ENCODE measurements at places on chromosomes 7 and 10.

DNA sequence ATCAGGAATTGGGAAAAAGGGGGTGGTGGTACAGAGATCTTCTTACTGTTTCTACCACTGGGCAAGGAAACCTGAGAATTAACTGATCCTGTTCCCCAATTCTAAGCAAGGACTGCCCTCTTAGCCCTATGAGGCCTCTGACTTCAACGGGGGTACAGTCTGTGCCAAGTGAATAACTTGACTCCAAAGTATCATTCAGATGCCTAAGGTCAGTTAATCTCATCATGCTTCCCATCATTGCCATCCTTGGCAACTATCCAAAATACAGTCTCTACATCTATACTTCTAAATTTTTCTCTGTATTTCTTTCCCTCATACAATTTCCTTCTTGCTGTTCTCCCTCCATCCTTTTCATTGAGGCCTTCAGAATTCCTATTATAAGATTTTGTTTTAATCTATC lies 10.5 kb downstream of the PPP3CB start:
- no peak for DNase-seq

- no peak for DNase-seq
These were observed 619 bp downstream of the EXOC4 start for GRCh38 chr7:133253519-133253875.

DNA sequence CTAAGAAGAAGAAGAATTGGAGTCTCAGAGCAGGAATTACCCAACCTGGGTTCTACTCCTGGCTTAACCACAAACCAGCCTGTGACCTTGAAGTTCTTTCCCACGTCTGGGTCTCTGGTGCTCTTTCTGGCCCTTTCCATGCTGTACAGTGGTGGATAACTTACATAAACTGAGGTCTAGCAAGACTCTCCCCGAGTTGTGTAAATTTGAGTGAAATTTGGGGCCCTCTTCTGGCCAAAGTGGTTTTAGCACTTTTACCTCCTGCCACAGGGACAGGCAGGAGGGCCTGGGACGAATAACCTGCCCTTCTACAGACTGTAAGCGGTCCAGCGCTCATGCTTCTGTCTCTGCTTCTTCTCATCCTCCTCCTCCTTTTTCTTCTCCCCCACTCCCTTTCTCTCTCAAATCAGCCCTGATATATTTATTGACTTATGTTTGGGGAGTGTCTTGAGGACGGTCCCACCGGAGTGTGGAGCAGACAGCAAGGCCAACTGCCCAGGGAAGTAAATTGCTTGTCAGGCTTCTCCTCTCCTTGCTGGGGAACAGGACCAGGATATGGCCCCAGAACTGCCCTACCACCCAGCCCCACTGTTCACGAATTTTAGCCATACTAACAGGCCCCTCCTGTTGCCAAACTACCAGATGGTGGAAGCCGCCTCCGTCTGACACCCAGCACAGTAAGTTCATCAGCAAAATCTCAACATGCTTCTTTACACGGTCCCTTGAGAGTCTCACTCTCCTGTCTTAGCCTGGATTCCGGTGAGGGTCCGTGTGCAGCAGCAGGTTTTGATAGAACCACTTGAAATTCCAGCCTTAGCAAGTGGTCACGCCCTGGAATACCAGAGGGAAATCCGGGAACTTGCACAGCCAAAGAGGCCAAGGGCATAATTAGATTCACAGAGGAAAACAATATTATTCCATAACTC lies 4.0 kb upstream of the SH3PXD2A start:
- peak; percentile 77 for DNase-seq

GRCh38 chr10:28328346-28328745 lies 25.5 kb upstream of the MPP7 start:
- DNase-seq: no peak

GRCh38 chr10:32104181-32104580 lies 48.0 kb upstream of the KIF5B start:
- DNase-seq: no peak

GRCh38 chr10:90432866-90433265 lies 425.0 kb downstream of the HTR7 start:
- DNase-seq: no peak

DNA sequence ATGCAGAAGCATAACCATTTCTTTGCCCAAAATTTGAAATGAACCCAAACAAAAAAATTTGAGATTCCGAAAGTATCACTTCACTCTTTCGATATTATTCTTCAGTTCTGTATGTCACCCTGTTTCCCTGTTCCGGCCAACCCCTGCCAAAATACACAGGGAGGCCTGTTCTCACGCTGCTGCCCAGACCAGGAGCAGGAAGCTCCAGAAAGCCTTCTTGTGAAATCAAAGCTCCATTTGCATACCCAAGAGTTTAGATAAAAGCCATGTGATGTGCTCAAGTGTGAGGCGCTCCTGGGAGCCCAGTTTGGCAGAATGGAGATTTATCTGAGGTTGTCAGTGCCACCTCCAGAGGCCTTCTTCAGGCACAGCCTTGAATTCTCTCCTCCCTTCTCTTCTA lies 236.2 kb downstream of the FGFR2 start:
- no peak for DNase-seq

DNA sequence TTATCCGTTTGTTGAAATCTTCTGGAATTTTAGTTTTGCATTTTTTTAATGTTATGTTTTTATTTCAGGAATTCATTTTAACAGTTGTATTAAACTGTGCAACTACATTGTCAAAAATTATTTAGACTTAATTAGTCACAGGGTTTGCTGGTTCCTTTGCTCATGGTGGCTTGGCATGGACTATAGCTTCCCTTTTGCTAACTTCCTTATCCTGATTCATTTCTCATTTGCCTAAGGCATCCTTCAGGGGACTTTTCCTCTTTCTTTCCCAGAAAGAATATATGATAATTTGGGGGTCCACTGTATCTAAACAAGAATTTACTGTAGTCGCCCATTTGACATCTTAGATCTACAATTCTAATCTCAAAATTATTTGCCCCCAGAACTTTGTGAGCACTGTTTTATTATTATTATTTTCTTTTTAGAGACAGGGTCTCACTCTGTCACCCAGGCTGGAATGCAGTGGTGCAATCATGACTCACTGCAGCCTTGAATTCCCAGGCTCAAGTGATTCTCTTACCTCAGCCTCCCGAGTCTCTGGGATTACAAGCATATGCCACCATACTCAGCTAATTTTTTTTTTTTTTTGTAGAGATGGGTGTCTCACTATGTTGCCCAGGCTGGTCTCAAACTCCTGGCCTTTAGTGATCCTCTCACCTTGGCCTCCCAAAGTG lies 13.9 kb downstream of the FIGNL1 start:
- no peak for DNase-seq

GRCh38 chr7:2702594-2702957 lies 14.6 kb downstream of the AMZ1 start:
- no peak for DNase-seq

DNA sequence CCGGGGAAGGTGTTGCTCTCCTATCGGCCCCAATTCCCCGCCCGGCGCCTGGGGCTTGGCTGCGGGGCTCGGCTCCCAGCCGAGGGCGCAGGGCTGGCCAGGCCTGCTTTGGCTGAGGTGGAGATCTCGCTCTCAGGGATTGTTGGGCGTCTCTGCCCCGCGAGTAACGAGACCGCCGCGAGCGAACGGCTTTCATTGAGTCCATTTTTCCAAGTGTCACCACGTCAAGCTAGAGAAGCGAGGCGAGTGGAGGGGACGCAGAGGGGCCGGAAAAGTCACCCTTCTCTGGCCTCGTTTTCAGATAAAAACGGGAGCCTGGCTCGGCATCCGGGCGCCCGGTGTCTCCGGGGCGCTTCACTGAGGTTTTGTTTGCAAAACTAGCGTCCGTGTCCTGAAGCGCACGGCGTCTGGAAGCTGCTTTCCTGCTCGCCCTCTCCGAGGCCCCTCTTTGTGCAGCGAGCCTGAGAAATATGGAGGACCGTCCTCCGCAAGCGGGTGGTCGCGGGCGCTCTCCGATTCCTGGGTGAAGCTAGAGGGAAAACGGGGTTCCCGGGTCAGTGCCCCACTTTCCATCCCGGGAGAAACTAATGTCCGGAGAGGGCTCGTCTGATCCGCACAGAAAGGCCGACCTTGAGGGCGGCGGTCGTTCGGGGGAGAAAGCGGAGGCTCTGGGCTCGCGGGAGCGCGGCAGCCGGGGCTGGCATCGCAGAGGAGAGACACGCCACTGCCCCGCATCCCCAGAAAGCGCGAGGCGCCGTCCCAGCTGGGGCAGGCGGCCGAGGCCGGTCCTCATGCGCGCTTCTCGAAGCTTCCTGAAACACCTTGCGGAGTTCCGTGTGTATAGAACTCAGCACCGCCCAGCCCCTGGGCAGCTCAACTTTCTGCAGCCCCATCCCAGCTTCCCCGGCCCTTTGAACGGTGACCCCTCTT lies 3.5 kb upstream of the EN2 start:
- no peak for DNase-seq

GRCh38 chr10:69760072-69760471 lies 41.6 kb upstream of the COL13A1 start:
- no peak for DNase-seq

DNA sequence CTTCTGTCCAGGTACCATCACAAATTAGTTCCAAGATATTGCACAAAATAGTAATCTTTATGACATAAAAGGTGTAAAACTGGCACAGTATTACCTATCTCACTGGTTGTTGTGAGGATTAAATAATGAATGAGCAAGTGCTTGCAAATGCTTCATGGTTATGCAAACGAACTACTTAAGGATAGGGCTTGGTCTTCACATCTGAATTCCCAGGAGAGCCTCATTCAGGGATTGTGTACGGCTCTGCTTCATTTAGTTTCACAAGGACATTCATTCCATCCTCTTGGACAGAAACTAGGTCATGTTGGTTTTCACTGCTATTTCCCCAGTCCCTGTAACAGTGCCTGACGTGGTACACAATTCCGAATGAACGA lies 12.1 kb downstream of the ABCA13 start:
- DNase-seq: no peak

GRCh38 chr10:43296320-43296719 lies 29.5 kb upstream of the RASGEF1A start:
- no peak for DNase-seq

DNA sequence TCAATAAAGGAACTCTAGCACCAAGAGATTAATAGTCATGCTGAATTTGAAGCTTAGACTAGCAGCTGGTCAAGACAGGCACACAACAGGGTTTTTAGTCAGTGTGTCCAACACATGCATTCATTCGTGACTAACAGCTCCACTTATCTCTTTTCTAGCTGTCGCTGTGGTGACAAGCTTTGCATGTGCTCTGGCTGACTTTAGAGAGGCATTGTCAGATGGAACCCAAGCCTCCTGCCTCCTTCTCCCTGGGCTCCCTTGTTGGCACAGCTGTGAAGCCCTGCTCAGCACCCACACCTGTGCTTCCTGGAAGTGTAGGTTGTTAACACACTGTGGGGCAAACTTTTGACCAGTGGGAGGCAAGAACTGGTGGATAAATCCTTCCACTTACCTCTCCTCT lies 9.8 kb upstream of the AGK start:
- DNase-seq: no peak

- DNase-seq: no peak
These were observed 136.9 kb upstream of the GPR26 start for GRCh38 chr10:123529146-123529760.

DNA sequence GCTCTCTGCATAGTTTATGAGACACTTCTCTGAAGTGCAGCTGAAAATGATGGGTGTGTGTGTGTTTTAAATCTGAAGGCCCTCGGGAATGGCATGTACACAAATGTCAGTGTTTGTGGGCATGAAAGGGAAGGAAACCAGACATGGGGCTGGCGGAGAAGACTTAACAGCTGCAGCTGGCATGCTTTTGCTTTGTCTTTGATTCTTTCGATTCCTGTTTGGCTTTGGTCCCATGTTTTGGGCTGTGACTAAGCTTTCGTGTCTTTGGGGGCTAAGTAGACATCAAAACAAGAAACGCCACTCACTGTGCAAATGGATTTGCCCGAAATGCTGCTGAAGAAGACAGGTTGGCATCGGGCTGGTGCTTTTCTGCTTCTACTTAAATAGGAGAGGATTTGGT lies 179.3 kb downstream of the PFKFB3 start:
- DNase-seq: peak; percentile 65

DNA sequence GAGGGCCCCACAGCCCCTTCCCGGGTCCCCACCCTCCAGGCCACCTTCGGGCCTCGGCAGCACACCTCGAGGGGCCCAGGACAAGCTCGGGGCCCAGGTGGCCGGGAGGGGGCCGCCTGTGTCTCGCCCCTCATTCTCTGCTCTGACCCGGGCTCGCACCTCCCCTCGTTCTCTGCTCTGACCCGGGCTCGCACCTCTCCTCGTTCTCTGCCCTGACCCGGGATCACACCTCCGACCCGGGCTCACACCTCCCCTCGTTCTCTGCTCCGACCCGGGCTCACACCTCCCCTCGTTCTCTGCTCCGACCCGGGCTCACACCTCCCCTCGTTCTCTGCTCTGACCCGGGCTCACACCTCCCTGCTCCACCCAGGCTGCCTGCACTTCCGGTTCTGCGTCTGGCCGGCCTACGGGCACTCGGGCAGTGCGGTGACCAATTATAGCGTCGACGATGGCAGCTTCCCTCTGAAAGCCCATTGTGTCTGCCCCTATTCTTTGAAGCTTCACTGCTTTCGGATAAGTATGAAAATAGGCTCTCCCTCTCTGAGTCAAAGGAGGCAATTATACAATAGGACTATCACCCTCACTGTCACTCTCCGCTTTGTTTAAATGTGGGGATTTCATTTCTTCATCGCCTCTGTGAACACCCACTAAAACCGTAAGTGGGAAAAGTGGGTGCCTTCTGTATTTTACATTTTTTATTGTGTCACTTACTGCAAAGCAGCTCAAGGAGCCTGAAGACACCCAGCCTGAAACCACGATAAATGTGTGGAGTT lies 457.4 kb downstream of the DNAJB6 start:
- peak; percentile 50 for DNase-seq

- DNase-seq: no peak
These were observed 9.4 kb downstream of the STRIP2 start for GRCh38 chr7:129443612-129444011.

DNA sequence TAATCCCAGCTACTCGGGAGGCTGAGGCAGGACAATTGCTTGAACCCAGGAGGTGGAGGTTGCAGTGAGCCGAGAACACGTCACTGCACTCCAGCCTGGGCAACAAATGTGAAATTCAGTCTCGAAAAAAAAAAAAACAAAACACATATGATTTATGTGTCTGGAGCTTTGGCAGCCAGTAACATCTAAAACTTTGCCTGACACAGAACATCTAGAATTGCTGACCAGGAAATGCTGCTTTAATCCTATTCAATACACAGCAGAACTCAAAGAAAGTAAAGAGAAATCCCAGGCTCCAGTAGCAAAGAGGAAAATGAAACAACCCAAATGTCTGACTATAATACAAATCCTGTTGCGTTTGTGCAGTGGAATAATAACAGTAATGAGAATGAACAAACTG lies 4.5 kb upstream of the CCDC6 start:
- DNase-seq: no peak

- DNase-seq: no peak
These were observed 189.0 kb downstream of the ANKRD30A start for GRCh38 chr10:37314350-37314749.

- DNase-seq: no peak
These were observed 66.7 kb upstream of the PITRM1 start for GRCh38 chr10:3239066-3239919.

DNA sequence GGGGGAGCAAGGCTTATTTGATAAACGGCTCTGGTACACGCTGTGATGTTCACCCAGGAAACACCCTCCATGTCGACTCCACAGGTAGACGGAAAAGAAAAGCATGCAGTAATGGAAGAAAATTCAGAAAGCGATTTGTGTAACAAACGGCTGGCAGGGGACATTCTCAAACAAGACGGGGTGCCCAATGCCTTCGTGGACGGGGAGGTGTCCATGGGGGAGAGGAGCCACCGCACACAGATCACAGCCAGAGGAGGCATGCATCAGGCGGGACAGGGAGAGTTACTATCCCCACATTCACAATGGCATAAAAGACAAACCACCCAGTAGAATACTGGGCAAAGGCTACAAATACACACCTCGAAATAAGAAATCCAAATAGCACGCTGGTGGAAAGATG lies 20.1 kb downstream of the CNPY1 start:
- DNase-seq: no peak

- no peak for DNase-seq
These were observed 20.9 kb downstream of the ZMIZ1 start for GRCh38 chr10:79089632-79090031.

Data from putamen (tissue), 1 donor.